ENCODE measurements at places on chromosomes 12 and 14.

DNA sequence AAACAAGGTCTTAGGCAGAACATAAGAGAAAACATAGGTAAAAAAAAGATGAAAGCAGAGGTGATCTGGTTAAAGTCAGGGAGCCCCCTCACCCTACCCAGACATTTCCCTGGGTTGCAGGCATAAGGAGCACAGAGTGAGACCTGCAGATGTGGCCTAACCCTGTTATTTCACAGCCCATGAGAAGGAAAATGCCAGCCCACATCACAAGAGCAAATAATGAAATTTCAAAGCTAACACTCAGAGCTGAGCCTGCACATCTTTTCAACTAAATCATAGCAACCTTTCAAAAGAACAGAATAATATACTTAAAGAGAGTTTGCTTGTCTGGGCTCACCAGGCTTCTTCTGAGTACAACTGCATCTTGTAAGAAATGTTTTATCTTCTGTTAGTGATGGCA lies 295.4 kb downstream of the RPAP3 start:
- DNase-seq: no peak

GRCh38 chr12:78167510-78167909 lies 336.8 kb downstream of the NAV3 start:
- no peak for DNase-seq

GRCh38 chr12:66196806-66197205 lies 7.8 kb downstream of the IRAK3 start:
- DNase-seq: no peak

GRCh38 chr12:111887926-111888745 lies 46.1 kb downstream of the MAPKAPK5 start:
- no peak for DNase-seq

DNA sequence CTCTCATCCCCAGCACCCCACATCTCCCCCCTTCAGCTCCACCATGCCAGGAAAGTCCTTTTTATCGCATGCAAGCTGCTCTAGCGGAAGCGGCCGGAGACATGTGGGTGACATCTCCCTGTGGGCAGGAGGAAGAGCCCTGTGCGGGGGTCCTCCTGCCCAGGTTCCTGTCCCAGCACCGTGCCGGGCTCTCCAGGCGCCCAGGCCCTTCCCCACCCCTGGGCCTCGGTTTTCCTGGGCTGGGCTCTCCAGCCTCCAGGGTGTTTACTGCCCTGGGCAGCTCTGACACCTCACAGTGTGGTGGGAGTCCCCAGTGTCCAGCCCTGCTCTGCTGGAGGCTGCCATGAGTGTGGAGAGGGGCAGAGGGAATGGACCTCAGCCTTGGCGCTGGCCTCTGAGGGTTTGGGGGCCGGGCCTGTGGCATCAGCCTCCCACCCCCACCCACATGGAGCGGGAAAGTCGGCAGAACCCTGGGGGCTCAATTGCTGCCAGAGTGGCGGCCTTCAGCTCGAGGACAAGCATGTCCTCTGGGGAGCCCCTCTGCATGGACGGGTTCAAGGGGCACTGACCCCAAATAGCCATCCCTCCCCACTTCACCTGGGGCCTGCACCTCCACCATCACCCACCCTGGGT lies 16.9 kb downstream of the ASPG start:
- no peak for DNase-seq

DNA sequence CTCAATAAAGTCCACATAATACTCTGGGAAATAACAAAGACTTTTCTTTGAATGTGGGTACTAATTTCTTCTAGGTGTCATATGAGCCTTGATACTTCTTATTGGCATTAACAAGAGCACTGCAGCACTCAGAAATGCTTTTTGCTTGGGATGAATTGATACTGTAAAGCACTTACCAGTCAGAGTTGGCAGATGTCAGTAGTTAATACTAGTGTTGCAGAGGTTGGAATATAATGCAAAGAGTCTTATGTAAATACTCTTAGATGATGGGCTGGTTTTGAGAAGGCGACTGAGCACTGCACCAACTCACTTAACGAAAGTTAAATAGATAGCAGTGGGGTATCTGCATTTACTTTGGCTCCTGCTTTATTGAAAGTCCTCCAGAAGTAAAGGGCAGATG lies 25.6 kb upstream of the MBIP start:
- DNase-seq: no peak

DNA sequence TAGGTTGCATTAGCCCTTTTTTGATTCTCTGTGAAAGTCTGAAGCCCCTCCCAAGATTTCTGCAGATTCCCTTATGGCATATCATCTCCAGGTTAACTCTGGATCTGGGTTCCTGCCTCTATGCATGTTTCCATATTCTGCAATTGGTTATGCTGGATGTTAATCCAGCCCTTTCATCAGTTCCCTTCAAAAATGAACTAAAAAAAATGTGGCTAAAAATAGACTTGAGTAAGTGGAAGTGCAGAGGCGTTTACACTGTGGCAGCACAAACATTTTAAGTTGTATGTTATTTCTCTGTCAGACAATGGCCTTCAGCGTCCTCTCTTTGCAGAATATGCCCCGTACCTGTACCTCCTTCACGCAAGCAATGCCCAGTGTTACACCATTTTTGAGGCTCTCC lies 11.4 kb downstream of the MGST1 start:
- no peak for DNase-seq

DNA sequence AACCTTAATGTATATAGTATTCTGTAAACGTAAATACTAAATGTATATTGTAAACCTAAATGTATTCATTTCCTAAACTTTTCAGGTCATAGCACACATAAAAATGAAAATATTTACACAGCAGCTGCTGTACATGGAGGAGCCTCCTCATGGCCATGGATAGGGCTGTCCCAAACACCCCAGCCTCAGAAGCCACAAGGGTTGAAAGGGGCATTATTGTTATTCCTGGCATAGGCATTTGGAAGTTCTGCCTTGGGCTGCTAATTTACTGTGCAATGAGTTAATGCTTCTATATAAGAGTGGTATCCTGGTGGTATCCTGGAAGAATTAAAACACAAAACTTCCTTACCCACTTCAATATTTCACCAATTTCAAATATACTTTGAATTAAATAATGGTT lies 159.4 kb downstream of the SLC5A8 start:
- DNase-seq: no peak

DNA sequence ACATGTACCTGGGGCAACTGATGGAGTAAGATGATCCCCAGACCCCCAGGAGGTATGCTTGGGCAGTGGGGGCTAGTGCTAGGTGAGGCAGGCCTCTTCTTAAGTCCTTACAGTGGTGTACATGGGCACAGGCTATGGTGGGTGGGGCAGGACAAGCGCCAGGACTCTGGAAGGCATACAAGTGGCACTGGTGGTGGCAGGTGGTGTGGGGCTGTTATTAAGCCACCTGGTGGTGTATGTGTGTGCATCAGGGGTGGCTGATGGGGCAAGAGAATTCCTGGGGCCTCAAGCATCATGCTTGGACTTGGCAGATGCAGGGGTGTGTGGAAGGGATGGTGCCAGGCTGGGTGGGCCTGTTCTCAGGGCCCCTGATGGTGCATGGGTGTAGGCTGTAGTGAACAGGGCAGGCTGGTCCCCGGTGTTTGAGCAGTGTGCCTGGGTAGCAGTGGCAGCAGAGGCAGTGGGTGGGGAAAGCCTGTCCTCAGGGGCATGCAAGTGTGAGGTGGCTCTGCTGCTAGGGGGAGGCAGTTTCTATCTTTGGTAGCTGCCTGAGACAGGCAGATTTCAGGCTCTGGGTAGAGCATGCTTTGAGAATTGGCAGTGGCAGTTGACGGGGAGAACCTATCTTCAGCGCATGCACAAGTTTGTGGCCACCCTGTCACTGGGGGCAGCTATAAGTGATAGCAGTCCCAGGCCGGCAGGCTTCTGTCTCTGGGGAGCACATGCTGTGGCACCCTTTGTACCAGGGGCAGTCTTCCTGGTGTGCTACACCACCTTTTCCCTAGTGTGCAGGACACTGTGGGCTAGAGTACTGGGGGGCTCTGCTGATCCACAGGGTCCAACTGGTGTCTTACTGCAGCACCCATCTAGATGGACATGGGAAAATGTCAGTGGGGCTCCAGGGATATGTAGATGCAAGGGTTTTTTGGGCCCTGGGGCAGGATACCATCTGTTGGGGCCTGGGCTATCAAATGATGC lies 52.6 kb upstream of the ABCD2 start:
- DNase-seq: no peak

GRCh38 chr12:45727980-45728629 lies 1.4 kb upstream of the ARID2 start:
- no peak for DNase-seq

DNA sequence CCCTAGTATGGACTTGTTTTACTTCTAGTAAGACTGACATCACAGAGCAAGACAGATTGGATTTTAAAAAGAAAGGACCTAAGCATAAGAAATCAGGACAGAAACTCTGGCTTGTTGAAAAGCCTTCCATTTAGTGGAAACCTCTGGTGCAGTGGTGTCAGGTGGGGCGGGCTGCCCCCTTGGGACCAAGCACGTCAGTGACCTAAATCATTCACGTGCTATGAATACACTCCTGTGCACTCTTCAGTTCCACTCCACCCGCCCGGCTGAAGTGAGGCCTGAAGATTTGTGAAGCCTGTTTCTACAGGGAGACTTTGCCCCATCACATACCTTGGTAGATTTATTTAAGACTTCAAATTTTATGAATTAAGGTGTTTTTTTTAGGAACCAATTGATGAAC lies 58.2 kb upstream of the STRN3 start:
- no peak for DNase-seq

- no peak for DNase-seq
These were observed 4.7 kb upstream of the PSMA6 start for GRCh38 chr14:35287431-35288013.

- DNase-seq: no peak
These were observed 17.1 kb downstream of the CD163 start for GRCh38 chr12:7486512-7486911.

GRCh38 chr14:53273671-53274072 lies 120.5 kb upstream of the DDHD1 start:
- no peak for DNase-seq

GRCh38 chr14:102977475-102977874 lies 55.0 kb downstream of the AMN start:
- DNase-seq: no peak

GRCh38 chr12:62776575-62776974 lies 158.4 kb downstream of the PPM1H start:
- no peak for DNase-seq

- no peak for DNase-seq
These were observed 561.9 kb downstream of the FLRT2 start for GRCh38 chr14:86091811-86092210.

GRCh38 chr14:93655078-93655750 lies 133.1 kb downstream of the PRIMA1 start:
- no peak for DNase-seq

DNA sequence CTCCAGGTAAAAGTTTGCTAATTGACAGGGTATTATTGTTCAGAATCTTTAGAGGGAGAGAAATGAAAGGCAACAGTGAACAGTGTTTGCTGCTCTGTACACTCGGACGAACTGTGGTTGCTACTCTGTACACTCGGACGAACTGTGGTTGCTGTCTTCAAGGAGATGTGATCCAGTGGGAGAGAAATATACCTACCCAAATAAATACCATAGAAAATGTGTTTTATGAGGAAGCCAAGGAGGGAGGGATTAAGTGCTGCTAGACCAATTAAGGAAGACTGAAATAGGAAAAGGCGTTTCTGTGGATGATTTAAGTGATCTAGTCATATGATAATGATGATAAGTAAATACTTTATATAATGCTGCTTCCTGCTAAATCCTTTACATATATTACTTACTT lies 2.7 kb downstream of the STK38L start:
- no peak for DNase-seq

GRCh38 chr12:42186793-42187192 lies 42.1 kb upstream of the GXYLT1 start:
- DNase-seq: no peak

GRCh38 chr12:52434081-52434733 lies at the start of gene KRT75:
TSS of gene KRT75 (minus strand) at chr12:52434371. CDS start at chr12:52434304, 67 bp downstream.
- no peak for DNase-seq

GRCh38 chr14:94600148-94600545 lies 12.0 kb upstream of the SERPINA3 start:
- no peak for DNase-seq

DNA sequence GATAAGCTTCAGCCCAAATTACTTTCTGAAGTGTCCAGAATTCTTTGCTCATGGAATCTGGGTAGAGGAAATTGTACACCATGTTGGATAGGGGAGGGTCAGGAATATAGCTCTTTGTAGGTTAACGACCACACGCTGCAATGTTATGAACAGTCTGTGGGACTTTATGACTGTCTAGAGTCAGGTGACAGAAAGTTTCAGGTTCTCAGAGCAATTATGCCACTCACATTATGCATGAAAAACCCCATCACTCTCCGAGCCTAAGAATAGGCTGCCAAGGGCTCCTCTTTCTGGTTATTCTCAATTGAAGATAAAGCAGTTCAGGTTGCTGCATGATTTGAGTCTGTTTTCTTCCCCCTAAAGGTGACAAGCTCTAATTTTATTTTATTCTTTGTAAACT lies 430.9 kb downstream of the ATP23 start:
- no peak for DNase-seq

DNA sequence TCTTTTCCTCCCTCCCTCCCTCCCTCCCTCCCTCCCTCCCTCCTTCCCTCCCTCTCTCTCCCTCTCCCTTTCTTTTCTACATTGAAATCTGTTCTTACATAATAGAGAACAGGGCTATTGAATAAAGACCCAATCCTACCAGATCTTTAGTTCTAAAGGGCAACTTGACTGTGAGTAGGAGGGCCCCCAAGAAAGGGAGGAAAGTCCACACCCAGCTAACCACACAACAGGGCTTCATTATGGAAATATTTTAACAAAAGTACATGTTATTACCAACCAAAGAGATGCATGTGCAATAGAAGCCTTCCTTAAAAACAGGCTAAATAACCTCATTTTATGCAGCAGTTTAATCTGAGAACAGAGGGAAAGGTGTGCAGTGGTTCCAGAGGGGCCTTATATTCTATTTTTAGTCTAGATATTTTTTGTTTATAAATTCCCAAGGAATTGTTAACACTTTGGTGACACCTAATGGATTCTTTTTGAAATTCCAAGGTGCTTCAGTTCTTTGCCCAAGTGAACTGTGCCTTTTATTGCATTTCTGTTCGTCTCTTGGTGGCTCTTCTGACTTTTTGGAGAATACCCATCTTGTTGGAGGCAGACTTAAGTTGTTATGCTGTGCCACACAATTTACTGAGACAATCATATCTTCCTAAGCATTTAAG lies 63.0 kb downstream of the GNS start:
- DNase-seq: no peak

DNA sequence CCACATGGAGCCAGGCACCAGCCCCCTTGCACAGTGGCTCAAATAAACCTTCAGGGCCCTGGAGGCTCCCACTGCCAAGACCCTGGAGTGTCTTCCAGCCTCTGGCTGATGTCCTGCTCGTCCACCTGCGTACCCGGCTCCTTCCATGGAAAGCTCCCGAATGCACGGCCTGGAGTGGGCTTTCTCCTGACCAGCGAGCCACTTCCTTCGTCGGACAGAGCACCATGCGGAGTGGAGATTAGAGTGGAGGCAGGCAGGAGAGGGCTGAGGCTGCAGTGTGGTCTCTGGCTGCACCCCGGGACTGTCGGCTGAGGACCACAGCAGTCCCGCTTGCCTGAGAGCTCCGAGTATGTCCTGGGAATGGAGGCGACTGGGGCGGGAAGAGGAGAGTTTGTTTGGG lies 93.7 kb upstream of the SFSWAP start:
- no peak for DNase-seq

All from omental fat pad (tissue), 4 donors.